AG10803 (cell line): ENCODE measurements at places on chromosomes 1 and 21.

DNA sequence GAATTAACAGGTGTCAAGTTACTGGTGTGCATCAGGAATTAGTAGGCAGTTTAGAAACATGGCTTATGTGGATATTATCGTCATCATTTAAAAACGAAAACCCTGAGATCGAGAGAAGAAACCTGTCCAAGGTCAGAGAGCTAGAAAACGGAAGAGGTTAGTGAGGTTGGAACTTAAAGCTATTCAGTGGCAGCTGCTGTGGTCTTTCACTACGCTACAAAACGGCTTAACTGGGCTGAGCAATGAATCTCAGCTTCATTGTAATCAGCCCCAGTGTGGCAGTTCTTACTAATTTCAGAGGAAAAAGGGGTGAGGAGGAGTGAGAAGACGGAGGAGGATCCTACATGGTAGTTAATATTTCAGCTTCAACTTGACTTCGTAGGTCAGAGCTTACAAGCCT, 77.9 kb downstream of the DAB1 start:
- DNase-seq: no peak

- DNase-seq: no peak
Observed at GRCh38 chr1:64236541-64236954, 33.1 kb downstream of the UBE2U start.

DNA sequence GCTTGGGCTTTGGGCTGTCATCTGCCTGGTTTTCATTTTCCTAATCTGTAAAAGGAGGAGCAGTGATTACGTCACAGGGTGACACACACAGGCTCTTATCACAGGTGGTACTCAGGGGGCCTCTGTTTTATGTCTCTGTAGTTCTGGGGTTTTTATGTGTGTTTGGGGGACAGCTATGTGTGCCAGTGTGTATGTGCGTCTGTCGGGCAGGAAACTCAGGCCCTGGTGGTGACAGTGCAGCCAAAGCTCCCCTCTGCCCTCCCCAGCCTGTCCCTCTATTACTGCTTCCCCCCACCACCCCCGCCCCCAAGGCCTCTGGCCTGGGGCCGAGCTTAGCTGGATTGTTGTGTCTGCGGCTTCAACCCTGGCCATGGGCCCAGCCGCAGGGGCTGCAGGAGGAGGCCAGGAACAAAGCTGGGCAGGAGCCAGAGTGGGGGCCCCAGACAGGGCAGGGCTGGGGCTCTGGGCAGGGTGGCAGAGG, 13.3 kb downstream of the MFAP2 start:
- peak; percentile 83 for DNase-seq

GRCh38 chr1:182144646-182145030, 83.1 kb upstream of the ZNF648 start:
- DNase-seq: no peak

- no peak for DNase-seq
Observed at GRCh38 chr1:81915937-81916336, 115.2 kb downstream of the ADGRL2 start.

DNA sequence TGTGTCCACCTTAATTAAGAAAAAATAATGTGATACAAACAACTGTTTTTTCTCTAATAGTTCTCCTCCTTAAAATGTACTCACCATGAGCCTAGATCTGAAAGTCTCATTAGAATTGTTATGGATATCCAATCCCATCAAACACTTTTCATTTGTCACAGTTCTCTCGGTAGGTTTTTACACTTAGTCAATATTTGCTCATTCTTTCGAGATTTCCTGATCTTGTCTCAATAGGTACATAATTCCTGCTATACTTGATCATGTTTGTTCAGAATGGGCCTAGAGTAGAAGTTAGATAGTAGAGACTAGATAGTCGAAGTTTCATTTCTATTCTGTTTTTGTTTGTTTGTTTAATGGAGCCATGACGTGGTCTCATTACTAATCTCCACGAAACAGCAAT, 2005.7 kb downstream of the NCAM2 start:
- DNase-seq: no peak

- peak; percentile 96 for DNase-seq
Observed at GRCh38 chr1:185786524-185786923, 52.3 kb downstream of the HMCN1 start.

- DNase-seq: no peak
Observed at GRCh38 chr1:155329980-155330598, 9.4 kb downstream of the RUSC1 start.

GRCh38 chr1:8562222-8562621, 244.3 kb downstream of the SLC45A1 start:
- DNase-seq: no peak

DNA sequence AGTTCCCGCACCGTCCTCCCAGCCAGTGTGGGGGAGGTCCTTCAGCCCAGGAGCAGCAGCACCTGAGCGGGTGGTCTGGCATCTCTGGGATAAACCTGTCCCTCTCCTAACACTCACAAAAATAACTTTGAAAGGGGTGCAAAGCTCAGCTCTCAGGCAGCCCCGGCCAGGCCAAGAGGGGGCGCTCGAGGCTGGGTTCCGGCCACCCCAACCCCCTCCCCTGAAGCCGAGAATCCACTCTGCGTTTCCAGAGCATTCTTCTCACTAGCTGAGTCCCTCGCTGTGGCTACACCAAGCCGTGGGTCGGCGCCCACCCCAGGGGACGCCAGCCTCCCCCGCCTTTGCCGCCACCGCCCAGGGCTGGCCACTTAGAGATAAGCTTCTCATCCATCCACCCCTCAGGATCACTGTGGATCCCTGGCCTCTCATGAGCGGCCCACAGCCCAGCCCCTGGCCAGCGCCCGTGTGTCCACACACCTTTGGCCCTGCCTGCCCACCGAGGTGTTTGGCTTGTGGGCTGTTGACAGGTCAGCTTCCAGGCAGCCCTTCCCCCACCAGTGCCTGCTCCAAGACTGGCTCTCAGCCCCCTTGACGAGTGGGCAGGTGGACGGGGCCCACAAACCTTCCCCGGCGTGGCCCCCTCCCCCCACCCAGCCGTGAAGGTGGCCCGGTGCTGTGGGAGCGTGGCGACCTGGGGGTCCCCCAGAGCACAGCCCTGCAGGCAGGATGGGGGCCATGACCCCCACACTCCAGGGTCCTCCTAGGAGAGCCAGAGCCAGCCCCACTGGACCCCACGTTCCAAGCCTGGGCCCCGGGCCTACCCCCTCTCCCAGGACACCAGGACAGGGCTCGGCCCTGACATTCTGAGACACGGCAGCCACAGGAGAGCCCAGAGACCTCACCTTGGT, 1.9 kb downstream of the FTCD start:
- peak; percentile 31 for DNase-seq

- no peak for DNase-seq
Observed at GRCh38 chr21:25572861-25573310, 34.4 kb downstream of the MRPL39 start.

GRCh38 chr21:42157606-42158310, 61.2 kb upstream of the ABCG1 start:
- no peak for DNase-seq

DNA sequence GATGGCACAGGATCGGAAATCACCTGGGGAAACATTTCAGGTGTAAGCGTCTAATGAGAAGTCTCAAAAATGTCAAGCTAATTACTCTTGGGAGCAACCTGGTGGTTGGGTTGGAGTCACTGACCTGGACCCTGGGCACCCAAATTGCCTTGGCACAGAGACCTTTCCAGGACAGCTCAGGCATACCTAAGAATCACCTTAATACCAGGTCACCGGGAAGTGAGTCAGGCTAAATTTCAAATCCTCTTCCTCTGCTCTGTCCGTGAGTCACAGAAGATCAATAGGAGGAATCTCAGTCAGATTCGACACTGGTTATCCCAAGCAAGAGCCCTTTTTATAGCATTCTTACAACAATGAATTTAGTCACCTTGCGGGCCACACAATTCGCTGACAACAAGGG, 179.6 kb upstream of the CAMK1G start:
- DNase-seq: no peak

GRCh38 chr1:205534444-205534985, 30.0 kb downstream of the CDK18 start:
- DNase-seq: no peak

DNA sequence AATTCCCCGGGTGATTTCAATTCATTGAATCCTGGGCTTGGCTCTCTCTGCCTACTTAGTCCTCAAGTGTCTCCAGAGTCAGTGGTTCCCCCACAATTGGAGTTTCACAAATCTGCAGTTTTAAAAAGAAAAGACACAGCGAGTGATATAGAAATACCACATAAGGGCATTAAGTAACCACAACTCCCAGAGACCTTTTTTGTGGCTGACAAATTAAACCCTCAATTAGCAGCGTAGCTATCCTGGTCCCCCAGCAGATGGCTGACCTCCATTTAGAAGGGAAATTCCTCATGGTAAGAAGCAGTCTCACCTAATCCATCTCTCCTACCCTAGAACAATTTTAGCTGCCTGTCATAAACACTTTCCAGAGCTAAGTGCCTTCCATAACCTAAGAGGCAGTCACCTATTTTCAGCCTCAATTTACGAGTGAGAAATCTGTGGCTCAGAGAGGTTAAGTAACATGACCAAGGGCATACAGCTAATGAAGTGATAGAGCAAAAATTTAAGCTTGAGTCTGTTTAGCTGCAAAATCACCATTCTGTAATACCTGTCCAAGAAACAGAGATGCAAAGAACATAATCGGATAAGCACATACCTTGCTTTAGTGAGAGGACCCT, 56.0 kb upstream of the NBPF3 start:
- DNase-seq: no peak

- peak; percentile 59 for DNase-seq
Observed at GRCh38 chr1:173097001-173097400, 46.3 kb upstream of the TNFSF18 start.

GRCh38 chr21:31554511-31555022, 104.9 kb upstream of the SOD1 start:
- no peak for DNase-seq

DNA sequence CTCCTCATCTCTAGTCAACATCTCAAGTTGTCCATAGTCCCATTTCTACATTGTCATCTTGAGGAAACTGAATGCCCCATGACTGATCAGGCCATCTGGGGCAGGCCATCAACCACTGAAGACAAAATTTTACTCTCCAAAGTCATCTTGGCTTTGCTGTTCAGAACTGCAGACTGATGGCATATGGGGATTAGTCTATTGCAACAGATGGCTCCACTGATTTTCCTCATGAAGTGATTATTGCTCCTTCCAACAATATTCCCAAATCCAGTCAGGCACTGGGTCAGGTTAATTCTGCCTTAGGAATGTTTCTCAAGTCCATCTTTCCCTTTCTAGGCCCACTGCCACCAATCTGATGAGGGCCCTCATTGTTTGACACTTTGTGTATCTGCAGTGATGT, 101.7 kb downstream of the ESRRG start:
- DNase-seq: no peak
